Fibroblast of villous mesenchyme (primary cell): ENCODE measurements at places on chromosomes 5 and 9.

DNA sequence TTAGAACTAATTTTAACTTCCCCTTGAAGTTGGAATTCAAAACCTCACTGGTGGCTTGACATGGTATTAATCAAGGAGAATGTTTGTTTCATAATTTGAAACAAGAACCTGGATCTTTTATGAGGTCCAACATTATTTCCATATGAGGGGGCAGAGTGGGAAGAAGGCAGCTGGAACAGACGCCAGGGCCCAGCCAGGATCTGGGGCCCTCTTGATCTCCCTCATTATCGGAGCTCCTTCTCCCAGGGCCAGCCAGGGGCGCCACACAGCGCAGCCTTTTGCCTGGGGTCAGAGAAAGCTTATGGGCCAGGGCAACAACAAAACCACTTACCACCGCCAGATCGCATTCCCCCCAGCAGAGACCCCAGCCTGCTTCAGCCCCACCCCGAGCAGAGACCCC is 27.1 kb upstream of the NKD2 start:
- no peak for DNase-seq

- no peak for DNase-seq
These were observed 445.5 kb downstream of the MAN2A1 start for GRCh38 chr5:110134963-110135935.

- no peak for DNase-seq
These were observed 46.4 kb upstream of the EDIL3 start for GRCh38 chr5:84430863-84431663.

DNA sequence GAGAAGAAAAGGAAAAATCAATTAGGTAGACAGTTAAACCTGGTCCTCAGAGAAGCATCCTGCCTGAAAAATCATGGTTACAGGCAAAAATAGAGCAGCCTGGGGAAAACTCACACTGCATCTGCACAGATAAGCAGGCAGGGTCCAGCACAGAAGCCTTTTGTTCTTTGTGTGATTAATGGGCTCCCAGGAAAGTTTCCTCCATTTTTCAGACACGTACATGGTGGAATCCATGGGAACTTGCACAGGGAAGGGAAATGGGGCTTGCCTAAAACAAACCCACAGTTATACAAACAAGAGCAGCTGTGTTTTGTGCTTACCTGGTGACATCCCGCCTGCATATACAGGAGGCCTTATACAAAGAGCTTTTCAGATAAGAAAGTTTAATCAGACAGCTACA is 243.9 kb upstream of the ATP10B start:
- DNase-seq: no peak

DNA sequence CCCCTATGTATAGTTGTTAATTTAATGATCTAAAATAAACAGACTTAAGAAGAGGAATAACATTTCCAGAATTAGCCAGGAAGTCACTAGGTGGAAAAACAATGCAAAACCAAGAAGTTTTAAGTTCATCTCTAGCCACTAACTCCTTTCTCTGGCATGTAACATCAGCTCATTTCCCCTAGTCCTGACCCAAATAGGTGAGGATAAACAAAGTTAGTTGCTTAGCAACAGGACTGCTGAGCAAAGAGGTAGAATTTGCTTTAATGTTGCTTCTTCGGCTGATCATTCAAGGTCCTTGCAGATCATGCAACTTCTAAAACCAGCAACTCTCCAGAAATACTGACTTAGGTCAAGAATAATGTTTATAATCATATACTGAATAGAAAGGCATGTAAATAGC is 675.8 kb downstream of the CETN3 start:
- DNase-seq: no peak

GRCh38 chr5:136518174-136518573 is 152.8 kb upstream of the TRPC7 start:
- no peak for DNase-seq

DNA sequence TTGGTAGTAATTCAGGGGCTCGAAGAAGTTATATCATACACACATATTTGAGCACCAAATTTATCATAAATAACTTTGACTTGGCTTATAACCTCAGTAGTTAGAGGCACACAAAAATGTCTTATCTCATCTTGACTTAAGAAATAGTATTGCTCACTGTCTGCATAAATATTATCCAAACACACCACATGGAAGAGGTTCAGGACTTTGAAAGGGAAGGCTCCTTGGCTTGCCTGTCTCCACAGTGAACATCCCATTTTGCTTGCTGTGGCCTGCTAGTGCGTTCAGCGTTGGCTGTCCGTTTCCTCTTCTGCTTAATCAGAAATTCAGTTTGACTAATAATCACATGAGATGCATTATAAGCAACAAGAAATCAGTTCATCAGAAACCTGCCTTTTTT is 13.9 kb downstream of the GRXCR2 start:
- DNase-seq: peak; percentile 15

DNA sequence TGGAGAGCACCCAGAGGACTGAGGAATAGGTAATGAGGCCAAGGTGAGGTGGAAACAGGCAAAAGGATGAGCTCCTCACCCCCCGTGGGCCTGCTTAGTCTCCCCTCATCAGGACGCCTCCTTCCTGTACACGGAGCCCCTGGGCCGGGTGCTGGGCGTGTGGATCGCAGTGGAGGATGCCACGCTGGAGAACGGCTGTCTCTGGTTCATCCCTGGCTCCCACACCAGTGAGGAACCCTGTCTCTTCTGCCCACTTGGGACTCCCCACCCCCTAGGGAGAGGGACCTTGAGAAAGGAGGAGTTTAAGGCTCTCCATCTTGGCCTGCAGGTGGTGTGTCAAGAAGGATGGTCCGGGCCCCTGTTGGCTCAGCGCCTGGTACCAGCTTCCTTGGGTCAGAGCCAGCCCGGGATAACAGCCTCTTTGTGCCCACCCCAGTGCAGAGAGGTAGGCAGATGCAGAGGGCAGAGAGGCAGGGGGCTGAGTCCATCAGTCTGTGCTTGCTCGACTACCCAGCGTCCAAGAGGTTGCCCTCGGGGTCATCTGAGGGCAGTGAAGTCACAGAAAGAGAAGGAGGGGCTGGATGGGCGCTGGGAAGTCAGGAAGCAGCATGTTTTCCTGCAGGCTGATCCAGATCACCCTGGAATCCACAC is 7.0 kb downstream of the DOLK start:
- no peak for DNase-seq

DNA sequence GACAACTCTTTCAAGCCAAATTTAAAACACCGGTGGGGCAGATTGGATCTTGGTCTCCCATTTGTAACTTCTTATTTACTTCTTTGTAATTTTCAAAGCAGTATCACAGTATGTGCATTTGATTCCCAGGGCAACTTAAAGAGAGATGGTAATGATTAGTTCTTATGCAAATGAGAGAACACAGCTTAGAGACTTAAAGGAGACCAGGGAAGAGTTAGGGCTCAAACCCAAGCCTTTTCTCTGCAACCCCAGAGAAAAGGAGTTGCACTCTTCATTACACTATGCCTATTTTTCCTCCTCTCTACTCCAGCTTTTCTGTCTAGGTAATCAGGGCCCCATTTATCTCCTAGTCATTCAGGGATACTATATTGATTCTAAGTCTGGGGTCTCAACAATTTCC is 237.8 kb upstream of the NMUR2 start:
- no peak for DNase-seq

- no peak for DNase-seq
These were observed 309.8 kb downstream of the TAF11L14 start for GRCh38 chr5:17944046-17944445.

- no peak for DNase-seq
These were observed 586 bp upstream of the PDZD2 start for GRCh38 chr5:31638345-31638744.

DNA sequence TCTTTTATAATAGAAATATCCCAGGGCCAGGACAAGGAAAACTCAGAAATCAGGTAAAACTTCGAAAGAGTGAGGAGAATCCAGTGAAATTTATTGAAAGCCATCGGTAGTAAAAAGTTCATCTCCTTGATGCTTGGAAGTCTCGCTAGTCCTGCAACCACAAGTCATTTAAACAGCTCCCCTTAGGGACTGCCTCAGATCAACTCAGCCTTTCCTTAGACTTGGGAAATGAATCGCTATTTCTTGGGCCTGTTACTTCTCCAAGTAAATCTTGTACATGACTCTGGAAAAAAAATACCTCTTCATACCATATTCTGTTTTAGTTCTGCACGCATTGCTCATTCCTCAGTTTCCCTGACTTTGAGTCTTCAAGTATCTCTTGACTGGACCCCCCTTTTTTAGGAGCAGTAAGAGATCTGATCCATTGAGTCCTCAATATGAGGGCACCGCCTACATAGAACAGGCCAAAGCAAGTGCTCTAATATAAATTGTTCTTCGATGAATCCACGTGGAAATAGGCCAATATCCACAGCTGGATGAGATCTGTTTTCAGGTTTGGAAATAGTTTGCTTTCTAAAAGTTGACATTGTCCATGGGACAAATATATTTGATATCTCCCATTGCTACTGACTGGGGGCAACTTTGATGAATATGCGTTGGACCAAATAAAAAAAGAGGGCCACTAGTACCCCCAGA is 114.2 kb downstream of the PRDM6 start:
- no peak for DNase-seq

DNA sequence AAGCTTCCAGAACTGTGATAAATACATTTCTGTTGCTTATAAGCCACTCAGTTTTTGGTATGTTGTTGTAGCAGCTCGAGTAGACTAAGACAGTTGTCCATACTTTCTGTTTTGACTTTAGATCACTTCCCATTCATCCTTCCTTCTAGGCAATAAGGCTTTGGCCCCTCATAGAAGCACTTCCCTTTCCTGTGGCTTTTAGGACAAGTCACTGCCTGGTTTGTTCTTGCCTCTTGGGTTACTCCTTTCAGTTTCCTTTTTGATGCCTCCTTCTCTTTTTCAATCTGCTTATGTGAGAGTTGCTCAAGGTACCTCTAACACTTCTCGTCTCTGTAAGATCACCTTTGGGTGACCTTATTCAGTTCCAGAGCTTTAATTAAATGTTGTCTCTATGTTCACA is 72.4 kb upstream of the NTRK2 start:
- no peak for DNase-seq

GRCh38 chr5:87121304-87122150 is 146.2 kb upstream of the RASA1 start:
- peak; percentile 81 for DNase-seq

DNA sequence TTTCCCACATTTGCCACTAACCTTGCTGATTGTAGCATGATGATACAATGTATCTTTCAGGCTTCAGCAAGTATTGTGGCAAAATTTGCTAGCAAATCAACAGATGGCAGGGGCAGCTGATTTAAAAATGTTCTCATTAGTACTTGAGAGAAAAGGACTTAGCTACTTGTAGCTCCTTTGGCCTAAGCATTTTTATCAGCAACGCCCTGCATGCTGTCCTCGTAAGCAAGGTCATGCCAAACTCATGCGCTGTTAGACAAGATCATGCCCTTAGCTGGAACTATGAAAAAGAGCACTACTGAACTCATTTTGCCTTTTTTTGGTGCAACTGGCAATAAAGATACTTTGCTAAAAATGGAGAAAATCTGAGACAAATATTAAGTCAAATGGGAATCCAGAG is 197.1 kb downstream of the ICE1 start:
- DNase-seq: no peak

DNA sequence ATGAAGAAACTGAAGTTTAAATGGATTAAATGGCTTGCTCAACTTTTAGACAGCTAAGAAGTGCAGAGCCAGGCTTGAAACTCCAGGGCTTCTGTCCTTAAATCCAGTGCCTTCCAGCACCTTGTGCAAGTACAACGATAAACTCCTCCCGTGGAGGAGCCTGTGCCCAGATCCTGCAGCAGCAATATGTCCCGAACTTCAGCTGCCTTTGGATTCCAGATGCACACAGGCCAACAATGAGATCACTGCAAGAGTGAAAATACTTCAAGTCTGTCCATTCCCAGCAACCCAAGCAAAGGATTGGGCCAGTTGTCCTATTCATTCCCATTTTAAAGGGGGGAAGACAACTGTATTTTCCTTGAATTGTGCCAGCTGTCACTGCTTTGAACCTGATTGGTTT is 199.6 kb downstream of the CRB2 start:
- no peak for DNase-seq

- no peak for DNase-seq
These were observed 26.9 kb downstream of the CNOT6 start for GRCh38 chr5:180521101-180521500.

GRCh38 chr9:2872250-2872930 is 28.5 kb upstream of the PUM3 start:
- DNase-seq: peak; percentile 40

- no peak for DNase-seq
These were observed 250.8 kb downstream of the MAT2B start for GRCh38 chr5:163756170-163756569.

GRCh38 chr5:83011985-83012384 is 65.2 kb downstream of the TMEM167A start:
- DNase-seq: no peak

DNA sequence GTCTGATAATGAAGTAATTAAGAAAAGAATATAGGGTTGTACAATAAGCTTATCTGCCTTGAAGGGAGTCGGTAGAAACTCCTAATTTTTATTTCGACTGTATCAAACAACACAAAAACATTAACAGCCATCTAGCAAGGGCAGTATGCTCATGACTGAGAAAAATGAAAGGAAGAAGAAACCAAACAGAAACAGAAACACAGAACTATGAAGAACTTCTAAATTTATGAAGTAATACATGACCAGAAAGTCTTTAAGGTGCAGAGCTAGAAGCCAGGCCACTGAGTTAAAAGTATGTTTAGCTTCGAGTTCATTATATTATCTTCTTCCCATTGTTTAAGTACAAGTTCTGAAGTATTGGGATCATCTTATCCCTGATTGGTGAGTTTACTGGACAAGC is 367.3 kb upstream of the C9orf72 start:
- no peak for DNase-seq

- no peak for DNase-seq
These were observed 21.5 kb downstream of the CCDC187 start for GRCh38 chr9:136282272-136282861.

GRCh38 chr5:5295351-5295750 is 127.1 kb upstream of the ICE1 start:
- no peak for DNase-seq

DNA sequence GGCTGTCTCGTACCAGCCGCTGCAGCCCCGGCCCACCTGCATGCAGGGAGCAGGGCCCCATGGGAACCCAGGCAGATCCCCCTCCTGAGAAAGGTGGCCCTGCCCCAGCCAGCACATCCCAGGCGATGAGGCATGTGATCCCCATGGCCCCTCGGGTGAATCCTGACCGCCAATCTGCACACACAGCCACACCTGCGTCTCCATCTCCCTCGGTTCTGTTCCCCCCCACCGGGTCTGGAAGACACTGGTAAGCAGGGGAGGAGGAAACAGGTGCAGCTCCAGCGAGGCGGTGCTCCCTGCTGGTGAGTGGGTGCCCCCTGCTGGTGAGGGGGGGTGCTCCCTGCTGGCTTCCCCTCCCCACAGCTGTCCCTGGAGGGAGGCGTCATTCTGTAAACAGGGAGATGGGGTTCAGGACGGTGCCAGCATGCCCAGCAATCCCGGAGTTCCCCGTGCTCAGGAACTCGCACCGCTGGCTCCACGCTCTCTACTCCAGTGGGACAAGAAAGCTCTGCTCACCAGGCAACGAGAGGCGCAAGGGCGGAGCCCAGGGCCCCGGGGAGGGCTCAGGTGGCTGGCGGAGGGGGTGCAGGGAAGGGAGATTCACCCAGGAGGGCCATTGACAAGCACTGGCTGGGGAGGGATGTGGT is 28.4 kb upstream of the SLC12A7 start:
- peak; percentile 57 for DNase-seq

GRCh38 chr5:114500756-114501155 is 138.9 kb downstream of the KCNN2 start:
- no peak for DNase-seq

GRCh38 chr9:19665146-19665863 is 123.5 kb downstream of the SLC24A2 start:
- no peak for DNase-seq

- DNase-seq: no peak
These were observed 133.6 kb downstream of the PTPRD start for GRCh38 chr9:10479172-10479571.
